Karpas-422 (cell line): ENCODE measurements at places on chromosomes 11 and 22.

GRCh38 chr11:13111813-13112130 is 102.7 kb downstream of the RASSF10 start:
- no peak for DNase-seq

GRCh38 chr11:119100994-119101758 is 477 bp downstream of the DPAGT1 start:
- DNase-seq: peak; percentile 61

DNA sequence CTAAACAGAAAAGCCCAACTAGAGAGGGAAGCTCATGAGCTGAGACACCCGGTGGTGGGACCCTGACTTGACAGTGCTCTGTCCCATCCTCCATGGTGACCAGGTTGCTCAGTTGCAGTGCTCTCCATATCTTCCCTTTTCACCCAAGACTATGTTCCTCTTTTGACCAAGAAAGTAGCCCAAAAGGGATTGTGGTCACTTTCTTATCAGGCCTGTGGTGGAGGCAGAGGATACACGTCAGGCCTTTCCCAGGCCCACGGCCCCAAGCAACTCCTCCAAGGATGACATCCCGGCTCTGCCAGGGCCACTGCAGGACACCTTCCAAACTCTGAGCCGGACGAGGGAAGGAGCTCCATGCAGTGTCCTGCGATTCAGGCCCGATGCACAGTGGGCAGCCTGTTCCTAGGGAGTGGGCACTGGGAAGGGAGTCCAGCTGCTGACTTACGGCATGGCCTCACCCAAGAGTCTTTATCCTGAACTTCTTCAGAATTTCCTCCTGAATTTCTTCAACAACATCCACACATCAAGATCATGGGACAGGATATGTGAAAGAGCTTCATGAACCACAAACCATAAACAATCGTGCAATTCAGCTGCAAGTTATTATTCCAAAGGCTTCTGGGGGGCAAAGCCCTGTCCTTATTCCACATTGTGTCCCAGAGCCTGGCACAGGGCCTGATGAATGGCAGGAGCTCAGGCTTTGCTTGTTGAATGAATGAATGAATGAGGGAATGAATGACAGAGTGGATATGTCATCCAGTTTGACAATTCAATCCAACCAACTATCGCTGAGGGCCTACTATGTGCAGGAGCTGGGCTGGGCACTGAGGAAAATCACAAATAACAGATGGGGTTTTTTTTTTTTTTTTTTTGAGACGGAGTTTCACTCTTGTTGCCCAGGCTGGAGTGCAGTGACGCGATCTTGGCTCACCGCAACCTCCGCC is 36.0 kb upstream of the MYH9 start:
- peak; percentile 52 for DNase-seq

DNA sequence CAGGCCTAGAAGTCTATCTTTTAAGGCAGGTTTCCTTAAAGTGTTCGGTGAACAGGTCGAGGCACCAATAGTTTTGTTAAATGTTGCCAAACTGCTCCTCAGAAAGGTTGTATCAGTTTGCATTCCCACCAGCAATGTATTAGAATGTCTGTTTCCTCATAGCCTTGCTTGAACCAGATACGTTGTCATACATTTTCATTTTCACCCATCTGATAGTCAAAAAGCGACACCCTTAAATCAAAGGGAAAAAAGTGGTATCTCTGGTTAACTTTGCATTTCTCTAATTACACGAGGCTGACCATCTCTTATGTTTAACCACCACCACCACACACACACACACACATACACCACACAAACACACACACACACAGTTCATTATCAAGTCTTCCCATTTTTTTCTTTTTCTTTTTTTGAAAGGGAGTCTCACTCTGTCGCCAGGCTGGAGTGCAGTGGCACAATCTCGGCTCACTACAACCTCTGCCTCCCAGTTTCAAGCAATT is 16.3 kb downstream of the PRR14L start:
- no peak for DNase-seq

- no peak for DNase-seq
Measured at GRCh38 chr11:108693852-108694251, 29.0 kb downstream of the DDX10 start.

DNA sequence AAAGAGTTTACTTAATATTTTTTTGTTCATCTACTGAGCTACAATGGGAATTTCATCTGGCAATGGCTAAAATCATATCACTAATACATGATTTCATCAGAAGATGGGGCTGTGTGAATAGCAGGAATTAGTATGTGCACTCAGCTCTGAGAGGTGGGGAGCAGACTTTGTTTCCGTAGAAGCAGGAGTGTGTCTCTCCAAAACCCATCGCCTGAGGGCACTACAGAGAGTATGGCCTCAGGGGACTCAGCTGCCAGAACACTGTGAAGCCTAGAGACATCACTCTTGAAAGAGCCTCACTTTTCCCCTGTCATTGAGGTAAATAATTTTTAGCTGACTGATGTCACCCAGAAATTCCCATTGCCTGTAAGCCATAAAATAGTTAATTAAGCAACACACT is 261.4 kb upstream of the ISX start:
- DNase-seq: peak; percentile 51

DNA sequence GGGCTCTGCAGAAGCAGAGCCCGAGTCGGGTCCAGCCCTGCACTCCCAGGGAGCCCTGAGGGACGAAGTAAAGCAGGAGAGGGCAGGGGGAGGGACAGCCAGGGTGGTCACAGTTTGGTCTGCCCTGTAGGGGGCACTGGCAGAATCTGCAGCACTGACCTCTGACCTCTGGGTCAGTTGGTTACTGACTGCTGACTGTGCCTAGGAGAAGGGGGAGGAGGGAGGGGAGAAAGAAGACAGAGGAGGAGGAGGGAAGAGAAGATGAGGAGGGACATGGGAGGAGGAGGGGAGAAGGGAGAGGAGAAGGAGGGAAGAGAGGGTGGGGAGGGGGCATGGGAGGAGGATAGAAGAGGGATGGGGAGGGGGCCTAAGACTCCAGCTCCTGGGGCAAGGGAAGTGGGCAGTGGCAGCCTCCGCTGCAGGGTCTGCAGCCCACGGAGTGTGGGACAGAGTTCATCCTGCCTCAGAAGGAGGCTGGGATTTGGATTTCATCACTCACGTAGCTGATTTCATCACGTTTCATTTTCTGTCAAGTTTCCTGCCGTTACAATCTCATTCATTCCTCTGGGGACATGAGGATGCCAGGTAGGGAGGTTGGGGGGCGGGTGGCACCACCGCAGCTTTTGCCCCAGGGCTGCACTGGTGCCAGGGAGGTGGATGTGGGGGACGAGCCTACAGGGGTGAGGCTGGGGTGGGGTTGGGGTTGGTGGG is 55.2 kb downstream of the FLRT1 start:
- no peak for DNase-seq

- DNase-seq: no peak
Measured at GRCh38 chr11:62103986-62104385, 19.8 kb upstream of the INCENP start.

- DNase-seq: peak; percentile 62
Measured at GRCh38 chr22:49966774-49967705, 6.5 kb downstream of the PIM3 start.

GRCh38 chr11:106021181-106021966 is 666 bp downstream of the MSANTD4 start:
- peak; percentile 75 for DNase-seq

- DNase-seq: no peak
Measured at GRCh38 chr11:112172362-112172994, 2.8 kb upstream of the BCO2 start.

GRCh38 chr11:117481885-117482284 is 154.2 kb downstream of the CEP164 start:
- DNase-seq: no peak

DNA sequence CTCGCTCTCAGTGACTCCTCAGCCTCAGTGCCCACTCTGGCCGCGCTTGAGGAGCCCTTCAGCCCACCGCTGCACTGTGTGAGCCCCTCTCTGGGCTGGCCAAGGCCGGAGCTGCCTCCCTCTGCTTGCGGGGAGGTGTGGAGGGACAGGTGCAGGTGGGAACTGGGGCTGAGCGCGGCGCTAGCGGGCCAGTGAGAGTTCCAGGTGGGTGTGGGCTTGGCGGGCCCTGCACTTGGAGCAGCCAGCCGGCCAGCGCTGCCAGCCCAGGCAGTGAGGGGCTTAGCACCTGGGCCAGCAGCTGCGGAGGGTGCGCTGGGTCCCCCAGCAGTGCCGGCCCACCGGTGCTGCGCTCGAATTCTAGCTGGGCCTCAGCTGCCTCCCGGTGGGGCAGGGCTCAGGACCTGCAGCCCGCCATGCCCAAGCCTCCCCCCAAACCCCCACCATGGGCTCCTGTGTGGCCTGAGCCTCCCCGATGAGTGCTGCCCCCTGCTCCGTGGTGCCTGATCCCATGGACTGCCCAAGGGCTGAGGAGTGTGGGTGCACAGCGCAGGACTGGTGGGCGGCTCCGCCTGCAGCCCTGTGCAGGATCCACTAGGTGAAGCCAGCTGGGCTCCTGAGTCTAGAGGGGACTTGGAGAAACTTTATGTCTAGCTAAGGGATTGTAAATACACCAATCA is 64.2 kb upstream of the NARS2 start:
- DNase-seq: no peak
